Renal pelvis (tissue), 12 donors: ENCODE measurements at places on chromosomes 5 and 9. TPM values are rescaled to one million over a fixed set of nuclear protein-coding genes. Genes with fewer than 3 reads are reported as not detected.

Gene NR5A1
- 0.19 TPM for polyA plus RNA-seq

Gene WNT8A
- polyA plus RNA-seq = 0.25 TPM

Gene NOL8
- 57.1 TPM for polyA plus RNA-seq

Gene AJM1
- 1.7 TPM for polyA plus RNA-seq

Gene TAF11L13
- polyA plus RNA-seq = not detected

Gene TRIM7
- polyA plus RNA-seq = 0.31 TPM

Gene PIP5K1B
- polyA plus RNA-seq = 6.4 TPM

Gene LCN9
- not detected for polyA plus RNA-seq

Gene SHROOM1
- polyA plus RNA-seq = 12.7 TPM

Gene SCAI
- polyA plus RNA-seq = 9.2 TPM

Gene SPATA31C1
- polyA plus RNA-seq = 0.80 TPM

Gene PCDHGA3
- polyA plus RNA-seq = 4.5 TPM

Gene IRX2
- 22.6 TPM for polyA plus RNA-seq

- DNase-seq = no peak
Observed at GRCh38 chr9:114900942-114901802, 29.2 kb downstream of the TNFSF8 start.

- DNase-seq = no peak
Observed at GRCh38 chr9:128416014-128416413, 4.6 kb upstream of the CERCAM start.

DNA sequence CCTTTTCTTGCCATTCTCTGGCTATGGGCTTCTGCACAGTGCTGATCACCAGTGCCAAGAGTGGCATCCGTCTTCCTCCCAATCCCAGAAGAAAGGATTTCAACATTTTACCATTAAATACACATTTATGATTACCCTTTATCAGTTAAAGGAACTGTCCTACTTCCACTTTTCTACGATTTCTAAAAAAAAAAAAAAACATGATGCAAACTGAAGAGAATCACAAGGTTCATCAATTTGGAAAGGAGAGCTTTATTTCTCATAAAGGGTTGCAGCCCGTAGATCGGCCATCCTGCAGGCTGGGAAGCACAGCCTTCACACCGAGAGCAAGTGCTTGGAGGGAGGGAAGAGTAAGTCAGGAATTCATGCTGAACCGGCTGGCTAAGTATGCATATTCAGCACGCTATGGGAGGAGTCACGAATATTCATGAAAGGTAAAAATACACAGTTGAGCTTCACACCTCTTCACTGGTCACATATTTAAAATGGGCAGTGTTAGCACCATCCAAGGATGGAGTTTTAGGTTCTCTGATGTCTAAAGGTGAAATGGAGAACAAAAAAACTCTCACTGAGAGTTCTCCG, 52.5 kb upstream of the SEMA4D start:
- DNase-seq = peak; percentile 24

DNA sequence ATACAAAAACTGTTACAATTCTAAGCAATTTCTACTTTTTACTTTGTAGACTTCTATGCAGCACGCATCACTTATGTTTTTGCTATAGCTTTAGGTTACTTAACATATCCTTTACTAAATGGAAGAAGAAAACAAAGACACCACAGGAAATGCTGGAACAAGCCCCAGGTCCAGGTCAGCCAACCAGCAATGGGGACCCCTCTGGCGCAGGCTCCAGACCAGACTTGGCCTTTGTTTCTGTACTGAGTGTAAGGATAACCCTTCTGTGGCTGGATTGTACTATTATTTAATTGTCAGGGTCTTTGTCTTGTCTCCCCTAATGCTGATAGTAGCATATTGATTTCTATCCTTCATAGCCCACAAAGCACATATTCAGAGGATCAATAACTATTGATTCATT, 4.2 kb downstream of the SEMA4D start:
- DNase-seq = no peak

GRCh38 chr5:181108578-181109165, 22.3 kb downstream of the OR2V1 start:
- DNase-seq = no peak

DNA sequence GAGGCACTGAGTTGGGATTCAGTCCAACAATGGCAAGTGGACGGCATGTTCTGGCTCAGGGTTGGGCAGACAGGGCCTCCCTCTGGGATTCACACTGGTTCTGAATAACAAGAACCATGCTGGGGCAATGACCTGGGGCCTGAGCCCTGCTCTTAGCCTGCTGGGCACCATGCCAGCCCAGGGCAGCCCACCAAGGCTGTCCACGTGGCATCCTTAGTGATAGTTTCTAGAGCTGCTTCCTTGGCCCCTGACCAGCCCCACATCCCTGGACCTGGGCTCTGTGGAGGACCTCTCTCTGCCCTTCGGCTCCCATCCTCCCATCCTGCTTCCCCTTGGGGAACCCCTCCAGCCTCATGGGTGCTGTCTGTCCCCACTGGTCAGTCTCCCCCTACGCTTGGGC, 22.3 kb upstream of the OLFM1 start:
- no peak for DNase-seq

GRCh38 chr5:51018423-51018822, 352.0 kb downstream of the PARP8 start:
- no peak for DNase-seq

GRCh38 chr5:119743927-119744326, 114.6 kb downstream of the FAM170A start:
- DNase-seq = peak; percentile 10

GRCh38 chr5:75214409-75214808, 22.3 kb downstream of the ANKRD31 start:
- no peak for DNase-seq

DNA sequence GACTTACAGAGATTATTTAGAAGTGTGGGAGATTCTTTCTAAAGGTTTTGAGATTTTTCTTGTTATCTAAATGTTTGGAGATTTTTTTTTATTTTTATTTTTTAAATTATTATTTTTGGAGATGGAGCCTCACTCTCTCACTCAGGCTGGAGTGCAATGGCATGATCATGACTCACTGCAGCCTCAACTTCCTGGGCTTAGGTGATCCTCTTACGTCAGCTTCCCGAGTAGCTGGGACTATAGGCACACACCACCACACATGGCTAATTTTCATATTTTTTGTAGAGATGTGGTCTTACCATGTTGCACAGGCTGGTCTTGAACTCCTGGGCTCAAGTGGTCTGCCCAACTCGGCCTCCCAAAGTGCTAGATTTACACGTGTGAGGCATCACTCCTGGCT, 694.5 kb downstream of the TLE1 start:
- DNase-seq = no peak

GRCh38 chr5:148799737-148800527, 26.5 kb upstream of the ADRB2 start:
- no peak for DNase-seq

- no peak for DNase-seq
Observed at GRCh38 chr5:430214-430925, 12.6 kb upstream of the EXOC3 start.

GRCh38 chr9:129496473-129497004, 124.4 kb downstream of the C9orf50 start:
- DNase-seq = peak; percentile 96

DNA sequence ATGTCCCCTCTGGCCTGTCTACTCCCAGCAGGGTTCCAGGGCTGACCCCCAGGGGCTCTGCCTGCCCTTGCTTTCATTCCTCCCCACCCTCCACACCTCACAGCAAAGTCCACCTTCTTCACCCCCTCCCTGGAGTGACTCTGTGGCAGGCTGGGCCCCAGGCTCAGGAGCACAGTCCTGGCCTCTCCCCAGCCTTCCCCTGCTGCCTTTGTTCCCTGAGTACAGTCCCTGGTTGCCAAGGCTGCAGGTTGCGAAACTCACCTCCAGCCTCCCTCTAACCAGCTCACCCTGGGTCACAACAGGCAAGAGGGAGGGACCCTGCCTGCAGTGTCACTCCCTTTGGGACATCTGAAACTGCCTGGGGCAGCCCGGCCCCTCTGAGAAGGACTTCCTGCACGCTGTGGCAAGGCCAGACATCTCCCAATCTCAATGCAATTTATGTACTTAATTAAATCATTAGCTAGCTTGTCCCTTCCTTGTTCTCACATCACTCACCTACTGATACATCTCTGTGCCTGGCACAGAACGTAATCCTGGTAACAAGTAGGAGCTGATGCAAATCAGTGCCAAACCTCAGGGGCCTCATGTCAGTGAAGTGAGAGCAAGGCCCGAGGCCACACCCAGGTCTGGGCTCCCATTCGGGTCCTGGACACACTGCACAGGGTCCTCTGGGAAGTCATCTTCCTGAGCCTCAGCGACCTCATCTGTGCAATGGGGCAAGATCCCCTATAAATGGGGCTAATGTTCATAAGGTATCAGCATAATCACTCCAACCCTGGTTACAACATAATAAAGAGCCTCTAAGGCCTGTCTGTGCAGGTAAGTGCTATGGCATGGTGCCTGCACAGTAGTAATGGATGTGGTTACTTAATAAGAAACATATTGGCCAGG, 27.3 kb upstream of the TRIM14 start:
- peak; percentile 48 for DNase-seq

- no peak for DNase-seq
Observed at GRCh38 chr5:57718155-57718554, 235.5 kb upstream of the ACTBL2 start.

DNA sequence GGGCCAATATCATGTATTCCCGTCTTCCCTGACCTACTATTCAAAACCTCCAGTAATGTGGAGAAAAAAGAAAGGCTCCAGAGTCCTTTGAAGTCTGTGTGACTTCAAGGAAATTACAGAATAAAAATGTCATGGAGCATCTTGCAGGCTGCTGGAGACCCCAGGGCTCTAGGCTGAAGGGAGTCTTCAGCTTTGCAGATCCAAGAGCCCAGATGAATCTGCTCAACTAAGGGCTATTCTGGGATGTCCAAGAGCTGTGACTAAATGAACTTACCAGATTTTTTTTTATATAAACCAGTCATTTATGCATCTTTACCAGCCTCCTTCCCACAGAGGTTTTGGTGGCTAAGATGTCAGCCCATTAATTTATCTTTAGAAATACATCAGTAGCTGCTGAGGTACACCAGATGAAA, 167.3 kb downstream of the MUSK start:
- DNase-seq = no peak

DNA sequence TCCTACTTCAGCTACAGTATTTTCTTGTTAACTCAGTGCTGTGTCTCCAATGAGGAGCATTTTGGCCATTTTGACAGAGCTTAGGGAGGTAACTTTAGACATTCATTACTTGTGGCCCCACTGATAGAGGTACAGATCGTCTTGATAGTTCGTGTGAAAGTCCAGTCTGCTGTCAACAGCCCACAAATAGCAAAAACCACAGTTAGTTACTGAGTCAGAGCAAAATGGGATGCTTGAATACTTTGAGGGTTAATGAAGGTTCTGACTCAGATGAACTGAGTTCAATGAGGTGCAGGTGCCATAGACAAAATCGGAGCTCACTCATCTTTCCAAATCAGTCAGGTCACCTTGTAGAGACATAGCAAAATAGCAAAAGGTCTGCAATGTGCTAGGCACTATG, 163.1 kb upstream of the TLE4 start:
- no peak for DNase-seq

- no peak for DNase-seq
Observed at GRCh38 chr5:170546282-170546681, 42.5 kb downstream of the KCNIP1 start.

GRCh38 chr5:146620031-146620668, 104.2 kb upstream of the GPR151 start:
- DNase-seq = no peak

GRCh38 chr9:133403766-133404453, 13.9 kb downstream of the REXO4 start:
- no peak for DNase-seq

DNA sequence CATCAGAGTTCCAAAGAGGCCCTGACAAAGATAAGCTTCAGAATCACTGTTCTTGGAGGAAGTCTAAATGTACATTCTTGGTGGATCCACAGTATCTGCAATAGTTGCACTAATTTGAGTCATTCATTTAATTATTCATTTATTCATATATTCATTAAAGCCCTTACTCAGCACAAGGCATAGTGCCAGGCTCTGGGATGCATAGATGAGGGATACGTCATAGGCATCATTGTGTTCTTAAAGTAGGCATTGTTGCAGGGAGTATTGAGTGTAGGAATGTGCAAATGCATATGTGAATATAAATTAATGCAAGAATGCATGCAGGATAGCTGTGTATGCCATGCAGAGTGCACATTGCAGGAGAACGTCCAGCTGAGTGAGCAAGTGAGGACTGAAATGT, 100.7 kb downstream of the DRD1 start:
- DNase-seq = no peak

- no peak for DNase-seq
Observed at GRCh38 chr9:118336250-118336942, 632.2 kb downstream of the TLR4 start.

DNA sequence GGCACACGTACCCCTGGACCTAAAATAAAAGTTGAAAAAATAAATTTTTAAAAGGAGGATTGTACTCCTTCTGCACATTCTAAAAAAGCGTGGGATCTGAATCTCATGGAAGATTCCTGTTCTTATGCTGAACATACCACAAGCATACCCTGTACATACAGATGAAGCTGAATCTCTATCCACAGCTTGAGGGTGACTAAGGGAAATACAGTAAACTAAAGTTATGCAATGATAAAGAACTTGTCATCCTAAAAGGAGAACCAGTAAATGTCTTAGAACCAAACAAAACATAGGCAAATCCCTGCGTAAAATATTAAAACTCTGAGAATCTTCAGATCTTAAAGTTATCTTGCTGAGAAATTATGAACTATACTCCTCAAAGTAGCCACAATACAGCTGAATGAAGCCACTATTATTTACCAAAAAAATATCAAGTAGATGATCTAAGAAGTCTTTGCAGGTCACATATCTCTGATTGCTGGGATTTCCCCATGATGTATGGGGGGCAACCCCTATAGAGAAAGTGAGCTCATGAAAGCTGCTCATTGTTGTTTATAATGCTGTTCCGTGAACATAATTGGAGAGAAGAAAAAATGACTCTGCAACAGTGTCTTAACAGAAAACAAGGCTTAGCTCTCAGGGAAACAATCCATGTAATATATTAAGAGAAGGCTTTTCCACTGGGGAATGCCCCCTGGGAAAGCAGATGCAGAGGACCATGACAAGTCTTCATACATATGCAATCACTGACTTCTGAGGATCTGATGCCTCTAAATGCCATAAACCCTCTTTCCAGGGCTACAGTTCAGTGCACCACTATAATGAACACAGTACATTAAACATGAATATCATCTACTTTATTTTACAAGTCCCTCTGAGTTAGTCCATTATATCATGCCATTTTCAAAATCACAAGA, 210.1 kb downstream of the EPB41L4A start:
- no peak for DNase-seq
